Spinal cord (tissue), 10 donors: ENCODE measurements at places on chromosomes 1 and 21. TPM values are rescaled to one million over a fixed set of nuclear protein-coding genes. Genes with fewer than 3 reads are reported as not detected.

TAS1R3 gene
- polyA plus RNA-seq, result 0.98 TPM

DNA sequence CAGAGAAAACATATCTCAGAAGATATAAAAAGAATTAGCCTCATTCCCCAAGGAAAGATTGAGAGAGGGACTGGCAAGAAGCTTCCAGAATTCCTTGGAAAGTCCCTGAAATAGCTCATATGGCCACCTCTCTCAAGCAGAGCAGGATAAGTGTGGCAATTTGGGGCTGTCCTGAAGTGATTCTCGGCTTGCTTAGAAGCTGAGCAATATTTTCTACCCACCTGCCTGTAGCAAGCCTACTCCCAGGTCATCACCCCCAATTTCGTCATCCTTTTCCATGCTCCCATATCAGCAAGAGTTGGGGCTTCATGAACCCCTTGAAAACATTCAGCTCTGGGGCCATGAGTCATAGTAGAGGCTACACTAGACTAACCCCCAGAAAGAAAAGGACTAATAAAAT lies 131.5 kb downstream of the PLPP3 start:
- no peak for DNase-seq

DNA sequence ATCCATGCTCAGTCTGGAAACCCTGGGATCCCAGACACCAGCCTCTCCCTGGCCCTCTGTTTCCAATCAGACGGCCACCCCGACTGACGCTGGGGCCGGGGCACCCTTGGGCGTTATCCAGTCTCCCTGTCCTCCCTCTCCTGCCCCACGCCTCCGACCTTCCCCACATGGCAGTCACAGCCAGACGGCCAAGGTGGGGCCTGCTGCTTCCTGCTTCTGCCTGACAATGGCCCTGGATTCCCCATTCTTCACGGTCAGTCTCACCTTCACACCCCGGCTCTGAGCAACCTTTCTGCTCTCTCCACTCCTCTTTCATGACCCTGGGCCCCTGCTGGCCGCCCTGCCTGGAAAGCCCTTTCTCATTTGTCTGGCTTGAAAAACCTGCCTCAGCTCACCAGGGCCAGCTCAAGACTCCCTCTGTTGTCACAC lies 6.6 kb downstream of the GNG4 start:
- no peak for DNase-seq

PBXIP1 gene
- polyA plus RNA-seq, result 67.8 TPM

DNA sequence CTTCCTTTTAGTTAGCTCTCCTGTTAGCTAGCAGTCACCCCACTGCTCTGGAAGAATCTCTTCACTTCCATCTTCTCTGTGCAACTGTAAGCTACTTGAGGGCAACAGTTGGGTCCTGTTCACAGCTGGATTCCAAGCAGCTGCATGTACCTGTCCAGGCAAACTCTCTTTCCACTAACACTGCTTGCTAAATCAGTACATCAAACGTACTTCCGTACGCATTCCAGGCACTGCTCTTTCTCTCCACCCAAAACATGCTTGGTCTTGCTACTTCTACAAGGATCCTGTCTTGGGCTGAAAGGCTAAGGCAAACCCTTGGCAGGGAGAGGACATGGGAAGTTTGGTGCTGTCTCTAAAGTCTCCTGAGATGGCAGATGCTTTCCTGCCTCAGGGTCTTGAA lies 139.2 kb upstream of the CACNA1E start:
- no peak for DNase-seq

DNA sequence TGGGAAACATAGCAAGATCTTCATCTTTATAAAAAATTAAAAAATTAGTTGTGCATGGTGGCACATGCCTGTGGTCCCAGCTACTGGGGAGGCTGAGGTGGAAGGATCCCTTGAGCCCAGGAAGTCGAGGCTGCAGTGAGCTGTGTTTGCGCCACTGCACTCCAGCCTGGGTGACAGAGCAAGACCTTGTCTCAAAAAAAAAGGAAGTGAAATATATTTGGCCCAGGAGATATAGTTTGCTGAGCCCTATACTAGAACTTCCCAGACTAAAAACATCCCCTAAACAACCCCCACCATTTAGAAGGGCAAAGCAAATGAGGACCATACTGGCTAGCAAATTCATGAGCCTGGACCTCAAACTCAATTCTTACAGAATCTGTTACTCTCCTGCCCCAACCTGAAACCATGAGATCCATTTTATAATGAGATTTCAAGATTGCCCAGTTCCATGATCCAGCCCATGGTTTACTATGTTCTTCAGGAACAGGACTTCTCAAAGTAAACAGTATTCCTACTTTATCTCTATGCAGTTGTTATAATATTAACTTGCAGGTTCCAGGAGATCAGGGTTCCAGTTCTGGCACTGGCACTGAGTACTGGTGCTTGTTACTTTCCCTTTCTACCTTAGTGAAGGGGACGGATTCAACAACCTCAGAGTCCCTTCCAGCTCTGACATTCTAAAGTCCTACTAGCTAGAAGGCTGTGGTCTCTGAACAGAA lies 48.9 kb upstream of the TADA1 start:
- no peak for DNase-seq

ZNF687 gene
- polyA plus RNA-seq, result 19.8 TPM

GRCh38 chr1:905071-905749 lies 18.5 kb upstream of the SAMD11 start:
- no peak for DNase-seq

DNA sequence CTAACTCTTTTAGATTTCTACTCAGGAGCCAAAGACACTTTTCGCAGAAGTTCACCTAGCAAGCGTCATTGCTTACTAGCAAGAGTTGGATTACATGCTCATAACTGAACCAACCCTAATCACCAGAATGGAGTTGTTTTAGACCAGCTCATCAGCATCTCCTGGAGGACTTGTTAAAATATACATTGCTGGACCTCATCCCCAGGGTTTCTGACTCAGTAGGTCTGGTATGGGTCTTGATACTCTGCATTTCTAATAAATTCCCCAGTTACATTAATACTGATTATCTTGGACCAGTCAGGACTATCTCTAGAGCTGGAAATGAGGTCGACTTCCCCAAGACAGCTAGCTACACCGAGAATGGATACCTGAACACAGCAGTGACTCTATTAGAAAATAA lies 9.7 kb upstream of the PRDX6 start:
- DNase-seq, result no peak

GRCh38 chr1:17930635-17931034 lies 175.5 kb downstream of the ACTL8 start:
- no peak for DNase-seq

LRRIQ3 gene
- polyA plus RNA-seq, result 1.2 TPM

DNA sequence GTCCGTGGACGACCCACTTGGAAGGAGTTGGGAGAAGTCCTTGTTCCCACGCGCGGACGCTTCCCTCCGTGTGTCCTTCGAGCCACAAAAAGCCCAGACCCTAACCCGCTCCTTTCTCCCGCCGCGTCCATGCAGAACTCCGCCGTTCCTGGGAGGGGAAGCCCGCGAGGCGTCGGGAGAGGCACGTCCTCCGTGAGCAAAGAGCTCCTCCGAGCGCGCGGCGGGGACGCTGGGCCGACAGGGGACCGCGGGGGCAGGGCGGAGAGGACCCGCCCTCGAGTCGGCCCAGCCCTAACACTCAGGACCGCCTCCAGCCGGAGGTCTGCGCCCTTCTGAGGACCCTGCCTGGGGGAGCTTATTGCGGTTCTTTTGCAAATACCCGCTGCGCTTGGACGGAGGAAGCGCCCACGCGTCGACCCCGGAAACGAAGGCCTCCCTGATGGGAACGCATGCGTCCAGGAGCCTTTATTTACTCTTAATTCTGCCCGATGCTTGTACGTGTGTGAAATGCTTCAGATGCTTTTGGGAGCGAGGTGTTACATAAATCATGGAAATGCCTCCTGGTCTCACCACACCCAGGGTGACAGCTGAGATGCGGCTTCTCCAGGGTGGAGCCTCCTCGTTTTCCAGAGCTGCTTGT lies 32.4 kb downstream of the PRMT2 start:
- DNase-seq, result peak; percentile 71

CASZ1 gene
- 18.7 TPM for polyA plus RNA-seq

GRCh38 chr1:33379631-33380354 lies 51.1 kb downstream of the PHC2 start:
- DNase-seq, result no peak

ZNF697 gene
- polyA plus RNA-seq, result 11.5 TPM

KRTAP13-2 gene
- not detected for polyA plus RNA-seq

CD5L gene
- 0.46 TPM for polyA plus RNA-seq

- no peak for DNase-seq
These were observed 71.2 kb downstream of the PSMG1 start for GRCh38 chr21:39111931-39112550.

GRCh38 chr1:54559111-54559548 lies 11.1 kb downstream of the ACOT11 start:
- no peak for DNase-seq

DNA sequence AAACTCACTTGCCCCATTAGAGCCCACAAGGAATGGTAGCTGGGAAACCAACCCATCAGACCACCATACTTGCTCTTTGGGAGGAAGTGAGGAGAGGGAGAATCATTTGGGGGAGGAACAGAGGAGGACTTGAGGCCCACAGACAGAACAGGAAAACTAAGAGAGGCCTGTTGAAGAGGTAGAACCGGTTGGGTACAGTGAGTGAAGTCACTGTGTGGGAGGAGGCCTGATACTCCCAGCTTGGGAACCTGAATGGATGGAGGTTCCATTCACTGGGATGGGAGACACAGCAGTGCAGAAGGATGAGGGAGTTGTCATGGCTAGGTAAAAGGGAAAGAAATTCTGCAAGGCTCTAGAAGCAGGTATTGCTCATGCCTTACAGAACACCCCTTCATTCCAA lies 63.4 kb upstream of the PSEN2 start:
- no peak for DNase-seq

DNA sequence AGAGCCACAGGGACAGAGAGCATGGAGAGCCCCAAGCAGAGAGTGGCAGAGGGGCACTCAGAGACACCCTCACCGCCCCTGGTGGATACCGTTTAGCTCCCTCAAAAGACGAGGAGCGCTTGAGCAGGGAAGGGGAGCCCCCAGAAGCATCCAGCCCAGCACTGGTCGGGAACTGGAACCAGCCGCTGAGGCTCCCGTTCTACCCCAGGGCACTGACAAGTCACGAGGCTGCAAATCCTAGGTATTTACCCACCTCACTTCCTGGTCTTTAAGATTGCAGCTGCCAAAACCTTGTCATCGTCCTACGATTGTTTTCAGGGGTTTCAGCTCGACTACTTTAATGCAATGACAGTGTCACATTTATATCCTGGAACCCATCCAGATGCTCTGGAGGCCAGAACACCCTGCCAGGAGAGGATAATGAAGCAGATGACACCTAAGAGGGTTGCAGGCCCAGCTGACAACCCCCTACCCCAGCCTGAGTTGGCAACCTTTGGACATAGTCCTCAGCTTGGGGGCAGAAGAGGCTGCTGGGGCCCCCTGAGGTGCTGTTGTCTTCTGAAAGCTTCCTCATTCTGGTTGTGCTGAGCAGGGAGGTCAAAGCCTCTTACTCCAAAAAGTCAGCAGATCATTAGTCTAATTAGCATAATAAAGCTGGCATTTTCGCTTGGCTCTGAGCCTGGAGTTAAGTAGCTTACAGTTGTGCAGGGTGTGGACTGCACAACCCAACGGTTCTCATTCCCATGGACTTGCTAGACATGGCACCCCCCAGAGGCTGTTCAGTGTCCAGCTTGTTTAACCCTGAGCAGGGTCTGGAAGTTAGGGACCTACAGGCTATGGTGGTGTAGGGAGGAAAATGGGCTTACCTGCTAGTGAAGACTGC lies 20.6 kb upstream of the BACE2 start:
- no peak for DNase-seq

GRCh38 chr1:226734611-226735153 lies 4.4 kb downstream of the ITPKB start:
- no peak for DNase-seq

DNA sequence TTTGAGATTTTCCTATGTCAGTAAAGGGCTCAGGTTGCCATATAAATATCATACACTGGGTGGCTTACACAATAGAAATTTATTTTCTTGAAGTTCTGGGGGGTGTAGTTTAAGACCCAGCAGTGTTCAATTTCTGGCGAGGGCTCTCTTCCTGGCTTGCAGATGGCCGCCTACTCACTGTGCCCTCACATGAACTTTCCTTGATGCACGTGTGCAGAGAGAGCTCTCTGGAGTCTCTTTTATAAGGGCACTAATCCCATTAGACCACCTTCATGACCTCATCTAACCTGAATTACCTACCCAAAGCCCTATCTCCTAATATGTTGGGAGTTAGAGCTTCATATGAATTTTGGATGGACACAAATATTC lies 21.1 kb downstream of the TMEM51 start:
- DNase-seq, result no peak

- no peak for DNase-seq
These were observed 4.2 kb downstream of the HTR6 start for GRCh38 chr1:19668888-19669287.

DNA sequence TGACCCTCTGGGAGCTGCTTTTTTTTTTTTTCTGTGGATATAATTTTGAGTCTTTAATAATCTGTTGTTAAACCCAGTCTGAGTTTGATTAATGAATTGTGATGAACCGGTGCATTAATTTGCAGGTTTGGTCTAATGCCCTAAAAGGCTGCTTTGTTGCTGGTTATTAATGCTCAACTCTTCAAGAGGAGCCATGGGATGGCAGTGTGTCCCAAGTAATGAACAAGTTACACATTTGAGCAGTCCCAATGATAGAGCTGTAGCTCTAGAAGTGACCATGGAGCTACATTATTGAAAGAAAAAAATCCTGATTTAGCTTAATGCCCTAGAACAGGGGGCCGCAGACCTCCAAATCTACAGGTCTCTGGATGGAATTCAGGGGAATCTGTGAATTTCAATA lies 53.1 kb downstream of the RWDD3 start:
- no peak for DNase-seq

GRCh38 chr1:246528933-246529731 lies 22.1 kb upstream of the SMYD3 start:
- DNase-seq, result no peak

DNA sequence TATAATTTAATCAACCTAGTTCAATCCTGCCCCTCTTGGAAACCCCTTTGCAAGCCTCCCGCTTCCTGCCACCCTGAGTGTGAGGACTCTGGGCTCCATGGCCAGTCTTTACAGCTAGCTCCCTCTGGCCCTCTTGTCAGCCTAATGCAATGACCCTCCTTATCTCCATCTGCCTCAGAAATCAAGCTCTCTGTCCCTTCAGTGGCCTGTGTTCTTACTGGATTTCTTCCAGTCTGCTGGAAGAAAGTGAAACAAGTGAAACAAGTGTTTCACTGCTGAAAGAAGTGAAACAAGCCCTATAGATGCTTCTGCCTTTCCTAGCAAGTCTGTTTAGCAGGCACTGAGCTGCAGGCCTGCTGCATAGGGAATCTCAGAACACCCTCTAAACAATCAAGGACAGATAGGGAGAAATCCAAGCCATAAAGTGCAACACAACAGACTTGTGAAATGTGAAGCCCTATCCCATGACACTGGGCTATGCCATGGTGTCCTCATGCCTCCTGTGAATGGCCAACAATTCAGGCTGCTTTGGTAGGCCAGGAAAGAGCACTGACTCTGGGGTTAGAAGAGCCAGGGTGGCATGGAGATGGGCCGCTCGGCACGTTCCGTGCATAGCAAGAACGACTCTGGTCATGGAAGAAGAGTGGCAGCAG lies 55.9 kb downstream of the FAM163A start:
- DNase-seq, result no peak

DNA sequence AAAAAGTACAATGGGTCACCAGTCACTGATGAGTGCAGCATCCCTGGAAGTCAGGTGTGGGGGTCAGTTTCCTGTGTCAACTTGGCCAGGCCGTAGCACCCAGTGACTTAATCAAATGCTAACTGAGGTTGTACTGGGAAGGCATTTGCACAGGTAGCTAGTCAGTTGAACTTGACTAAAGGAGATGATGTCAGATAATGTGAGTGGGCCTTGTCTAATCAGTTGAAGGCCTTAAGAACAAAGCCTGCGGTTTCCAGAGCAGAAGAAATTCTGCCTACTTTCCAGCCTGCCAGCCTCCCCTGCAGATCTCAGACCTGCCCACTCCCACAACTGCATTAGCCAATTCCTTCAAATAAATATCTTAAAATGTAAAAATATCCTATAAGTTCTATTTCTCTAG lies 57.1 kb downstream of the ERG start:
- no peak for DNase-seq
